ENCODE measurements at places on chromosomes 5 and 9. TPM values are rescaled to one million over a fixed set of nuclear protein-coding genes. Genes with fewer than 3 reads are reported as not detected.

Gene ARL14EPL
- polyA plus RNA-seq = not detected

Gene RASGEF1C
- not detected for polyA plus RNA-seq

Gene FNBP1
- polyA plus RNA-seq = 135 TPM

Gene RNF208
- not detected for polyA plus RNA-seq

Gene SPATA31A3
- polyA plus RNA-seq = not detected

Gene CDO1
- polyA plus RNA-seq = not detected

Gene SPINK1
- not detected for polyA plus RNA-seq

Gene NRARP
- not detected for polyA plus RNA-seq

Gene SLC45A2
- not detected for polyA plus RNA-seq

Gene RGS7BP
- not detected for polyA plus RNA-seq

Gene SLCO6A1
- polyA plus RNA-seq = not detected
